A549 (cell line): ENCODE measurements at places on chromosomes 11 and 22. TPM values are rescaled to one million over a fixed set of nuclear protein-coding genes. Genes with fewer than 3 reads are reported as not detected.

ARFGAP3 gene
- polyA plus RNA-seq: 15.8 to 20.3 TPM (median 19.1 TPM) in 3 replicates

FLRT1 gene
- polyA plus RNA-seq: 0.07 to 0.13 TPM (median 0.10 TPM) in 3 replicates

MUC6 gene
- not detected in 3 replicates for polyA plus RNA-seq

SYT9 gene
- polyA plus RNA-seq: 0.03 to 0.04 TPM in 2 of 3 replicates, not detected in the other

CDC45 gene
- polyA plus RNA-seq: 44.5 to 47.2 TPM (median 46.0 TPM) in 3 replicates

SCGB1A1 gene
- not detected in 3 replicates for polyA plus RNA-seq

OR5B21 gene
- polyA plus RNA-seq: not detected in 3 replicates

OVCH2 gene
- not detected in 3 replicates for polyA plus RNA-seq

GAL gene
- polyA plus RNA-seq: 7.9 to 9.8 TPM (median 8.6 TPM) in 3 replicates

ATXN10 gene
- 126 to 142 TPM (median 129 TPM) in 3 replicates for polyA plus RNA-seq

MAP6 gene
- 1.1 to 1.5 TPM (median 1.2 TPM) in 3 replicates for polyA plus RNA-seq

FIBIN gene
- polyA plus RNA-seq: not detected in 3 replicates

C11orf65 gene
- 0.16 to 0.38 TPM (median 0.19 TPM) in 3 replicates for polyA plus RNA-seq
